GM13977 (cell line): ENCODE measurements at places on chromosomes 1 and 21.

GRCh38 chr1:156809281-156809680 lies 7.4 kb downstream of the SH2D2A start:
- no peak for DNase-seq

DNA sequence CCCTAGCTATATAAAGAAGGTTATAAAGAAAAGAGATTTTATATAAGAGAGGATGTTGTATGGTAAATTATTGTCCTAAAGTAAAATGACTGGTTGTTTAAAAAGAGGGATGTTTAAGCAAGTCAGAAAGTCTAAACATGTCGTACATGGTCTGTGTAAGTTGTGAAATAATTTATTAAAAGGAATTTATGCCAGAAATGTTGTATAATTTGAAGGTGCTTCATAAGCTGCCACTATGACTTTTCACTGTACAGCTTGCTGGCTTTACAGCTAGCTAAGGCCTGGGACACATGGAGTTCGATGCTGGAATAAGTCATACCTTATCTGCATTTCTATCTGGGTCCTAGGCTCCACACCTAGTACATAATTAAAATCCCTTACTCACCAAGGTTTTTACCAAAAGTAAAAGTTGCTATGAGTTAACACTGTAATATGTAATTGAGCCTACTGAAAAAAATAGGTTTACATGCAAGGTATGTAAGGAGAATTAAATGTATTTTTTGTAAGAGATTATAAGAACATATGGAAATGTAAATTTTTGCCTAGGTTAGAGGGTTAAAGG lies 59.0 kb upstream of the EDEM3 start:
- DNase-seq = no peak

DNA sequence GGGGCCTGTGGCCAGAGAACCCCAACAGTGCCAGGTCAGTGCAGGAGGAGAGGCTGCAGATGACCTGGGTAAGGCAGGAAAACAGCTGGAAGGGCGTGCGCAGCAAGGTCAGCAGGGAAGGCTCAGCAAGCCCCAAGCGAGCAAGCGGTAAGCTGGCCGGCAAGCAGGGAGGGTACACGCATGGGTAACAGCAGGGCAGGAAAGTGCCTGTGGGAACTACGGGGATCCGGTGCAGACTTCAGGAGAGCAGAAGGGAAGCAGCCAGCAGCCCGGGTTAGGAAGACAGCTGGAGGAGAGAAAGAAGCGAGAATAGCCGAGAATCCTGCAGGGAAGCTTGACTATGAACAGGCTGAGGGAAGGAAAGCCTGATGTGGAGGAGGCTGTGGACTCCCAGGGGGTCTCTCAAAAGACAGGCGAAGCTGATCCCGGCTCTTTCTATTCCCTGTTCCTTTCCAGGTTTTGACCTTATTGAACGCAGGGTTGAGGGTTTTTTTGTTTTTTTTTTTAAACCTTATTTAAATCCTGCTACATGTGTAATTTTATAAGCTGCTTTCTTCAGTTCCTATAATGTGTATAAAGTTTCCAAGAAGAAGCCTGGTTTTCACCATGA lies 20.9 kb downstream of the UMODL1 start:
- DNase-seq = no peak

GRCh38 chr1:198535631-198536030 lies 4.8 kb downstream of the ATP6V1G3 start:
- DNase-seq = no peak

- DNase-seq = no peak
These were observed 53.3 kb upstream of the MTR start for GRCh38 chr1:236741753-236742152.

GRCh38 chr21:33207449-33208149 lies 22.1 kb upstream of the IFNAR2 start:
- DNase-seq = no peak

DNA sequence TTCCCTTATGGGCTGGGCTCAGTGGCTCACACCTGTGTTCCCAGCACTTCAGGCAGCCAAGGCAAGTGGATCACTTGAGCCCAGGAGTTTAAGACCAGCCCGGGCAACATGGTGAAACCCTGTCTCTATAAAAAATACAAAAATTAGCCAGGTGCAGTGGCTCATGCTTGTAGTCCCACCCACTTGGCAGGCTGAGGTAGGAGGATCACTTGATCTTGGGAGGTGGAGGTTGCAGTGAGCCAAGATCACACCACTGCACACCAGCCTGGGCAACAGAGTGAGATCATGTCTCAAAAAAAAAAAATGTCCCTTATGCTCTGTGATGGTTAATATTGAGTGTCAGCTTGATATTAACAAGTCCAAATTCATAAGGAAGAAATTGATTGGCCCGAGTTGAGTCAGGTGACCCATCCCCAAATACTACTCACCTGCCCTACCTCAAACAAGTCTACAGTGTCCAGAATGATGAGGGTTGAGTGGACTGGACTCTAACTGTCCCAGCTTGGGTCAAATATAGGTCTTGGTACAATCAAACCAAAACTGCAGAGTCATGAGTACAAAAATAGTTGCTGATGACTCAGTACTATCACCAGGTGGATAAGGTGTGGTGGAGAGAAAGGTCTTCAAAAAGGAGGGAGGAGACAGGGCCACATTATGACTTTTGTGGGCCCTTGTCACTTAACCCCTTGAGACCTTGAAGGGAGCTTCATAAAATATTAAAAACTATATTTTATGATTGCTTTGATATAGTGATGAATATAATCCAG lies 161.0 kb downstream of the ZNF326 start:
- DNase-seq = peak; percentile 13

- no peak for DNase-seq
These were observed 72.8 kb downstream of the S100B start for GRCh38 chr21:46532080-46532479.

DNA sequence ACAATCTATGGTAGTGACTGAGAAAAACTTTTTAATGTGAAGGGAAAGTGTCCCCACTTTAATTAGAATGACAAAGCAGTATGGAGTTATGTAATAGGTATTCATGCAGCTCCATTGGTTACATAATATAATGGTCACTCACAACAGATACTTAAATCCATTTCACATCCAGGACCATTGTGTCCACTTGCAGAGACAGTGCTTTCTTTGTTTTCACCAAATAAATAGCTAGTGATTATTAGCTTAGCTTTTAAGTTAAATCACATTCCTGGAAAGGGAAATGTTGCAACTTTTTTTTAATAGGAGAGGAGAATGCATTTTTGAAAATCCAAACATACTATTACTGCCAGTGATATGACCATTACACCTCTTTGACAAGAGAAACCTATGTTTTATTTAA lies 22.9 kb downstream of the RGL1 start:
- no peak for DNase-seq

DNA sequence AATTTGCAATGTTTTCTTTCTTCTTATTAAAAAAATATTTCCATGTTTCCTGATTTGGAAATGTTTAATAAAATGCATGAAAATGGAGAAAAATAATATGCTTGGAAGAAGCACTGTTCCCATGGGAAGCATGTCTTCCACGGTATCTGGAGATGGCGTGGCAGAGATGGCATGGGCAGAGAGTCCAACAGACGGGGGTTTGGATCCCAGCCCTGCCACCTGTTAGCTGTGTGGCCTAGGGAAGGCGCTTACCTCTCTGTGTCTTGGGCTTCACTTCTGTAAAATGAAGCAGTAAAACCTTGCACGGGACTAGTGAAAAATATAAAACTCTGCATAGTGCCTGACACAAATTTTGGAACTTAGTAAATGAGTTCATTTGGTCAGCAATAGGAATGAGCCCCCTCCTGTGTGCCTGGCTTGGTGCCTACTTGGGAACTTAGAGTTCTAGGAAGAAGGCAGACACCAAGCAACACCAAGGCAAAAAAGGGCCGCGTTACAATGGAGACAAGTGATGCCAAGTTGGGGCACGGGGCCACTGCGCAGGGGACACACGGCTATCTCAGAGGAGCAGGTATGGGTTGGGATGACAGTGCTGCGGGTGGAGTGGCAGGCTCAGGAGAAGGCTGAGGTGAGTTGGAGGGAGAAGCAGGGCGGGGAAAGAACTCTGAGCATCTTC lies 124.2 kb downstream of the KCNN3 start:
- no peak for DNase-seq

- no peak for DNase-seq
These were observed 42.8 kb upstream of the MAGOH start for GRCh38 chr1:53281133-53281532.

- DNase-seq = peak; percentile 88
These were observed 101.3 kb downstream of the IER5 start for GRCh38 chr1:181189691-181190363.

DNA sequence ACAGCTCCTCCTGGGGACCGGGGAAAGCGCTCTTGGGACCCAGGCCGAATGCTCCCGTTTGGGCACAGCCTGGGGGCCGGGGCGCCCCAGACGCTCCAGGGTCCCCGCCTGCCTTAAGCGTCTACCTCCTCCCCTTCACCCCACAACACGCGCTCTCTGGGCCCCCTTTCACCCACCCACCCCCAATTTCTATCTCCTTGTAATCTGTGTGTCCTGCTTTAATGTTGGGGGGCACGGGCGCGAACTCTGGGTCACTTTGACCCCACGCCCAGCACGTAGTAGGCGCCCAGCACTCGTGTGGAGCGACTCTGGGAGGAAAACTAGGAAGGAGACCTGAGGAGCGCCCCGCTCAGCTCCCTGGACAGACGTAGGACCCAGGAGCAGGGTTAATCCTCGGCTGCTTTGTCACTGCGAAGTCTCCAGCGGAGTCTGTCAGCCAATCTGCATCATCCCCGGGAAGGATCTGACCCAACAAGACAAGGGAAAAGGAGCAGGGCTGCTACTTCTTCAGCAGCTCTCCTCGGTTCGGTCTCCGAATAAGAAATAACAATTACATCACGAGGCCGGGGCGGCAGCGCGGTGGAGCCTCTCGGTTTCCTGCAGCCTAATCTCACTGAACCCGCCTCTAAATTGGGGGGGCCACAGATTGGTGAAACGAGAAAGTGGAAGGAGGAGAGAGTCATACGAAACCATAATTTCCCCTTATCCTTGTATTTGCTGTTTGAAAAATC lies 757 bp upstream of the NRIP1 start:
- DNase-seq = peak; percentile 57

DNA sequence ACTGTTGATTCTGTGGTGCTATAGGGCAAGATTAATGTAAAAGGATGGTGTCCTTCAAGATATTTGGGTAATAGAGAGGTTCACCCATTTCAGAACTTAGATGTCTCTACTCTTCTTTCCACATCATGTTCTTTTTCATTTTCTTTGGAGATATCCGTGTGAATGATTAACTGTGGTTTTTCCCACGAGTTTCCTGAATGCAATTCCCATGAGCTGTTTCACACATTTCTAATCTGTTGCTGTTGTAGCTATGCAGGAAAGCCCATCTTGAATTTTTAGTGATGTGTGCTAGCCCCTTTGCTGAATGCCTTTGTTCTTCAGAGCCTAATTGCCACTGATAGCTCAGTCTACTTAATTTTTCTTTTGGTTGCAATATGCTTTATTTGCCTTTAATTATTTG lies 27.6 kb downstream of the SNX27 start:
- DNase-seq = no peak

GRCh38 chr1:6660415-6661049 lies 35.9 kb downstream of the THAP3 start:
- DNase-seq = no peak

GRCh38 chr1:228076796-228077430 lies 5.6 kb upstream of the ARF1 start:
- no peak for DNase-seq

DNA sequence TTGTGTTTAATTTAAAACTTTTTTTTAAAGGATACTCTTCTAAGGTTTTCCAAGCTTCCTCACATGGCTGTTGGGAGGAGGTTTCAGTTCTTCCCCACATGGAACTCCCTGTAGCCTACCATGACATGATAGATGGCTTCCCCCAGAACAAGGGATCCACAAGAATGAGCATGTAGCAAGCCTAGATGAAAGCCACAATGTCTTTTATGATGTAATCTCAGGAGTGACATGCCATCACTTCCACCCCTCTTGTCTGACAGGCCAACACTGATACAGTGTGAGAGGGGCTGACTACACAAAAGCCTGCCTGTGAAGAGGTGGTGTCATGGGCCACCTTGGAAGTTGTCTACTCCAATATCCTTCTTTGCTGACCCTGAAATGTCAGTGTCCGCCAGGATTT lies 32.0 kb downstream of the CD34 start:
- DNase-seq = no peak

- no peak for DNase-seq
These were observed 34.9 kb downstream of the PRKCZ start for GRCh38 chr1:2085080-2085479.

DNA sequence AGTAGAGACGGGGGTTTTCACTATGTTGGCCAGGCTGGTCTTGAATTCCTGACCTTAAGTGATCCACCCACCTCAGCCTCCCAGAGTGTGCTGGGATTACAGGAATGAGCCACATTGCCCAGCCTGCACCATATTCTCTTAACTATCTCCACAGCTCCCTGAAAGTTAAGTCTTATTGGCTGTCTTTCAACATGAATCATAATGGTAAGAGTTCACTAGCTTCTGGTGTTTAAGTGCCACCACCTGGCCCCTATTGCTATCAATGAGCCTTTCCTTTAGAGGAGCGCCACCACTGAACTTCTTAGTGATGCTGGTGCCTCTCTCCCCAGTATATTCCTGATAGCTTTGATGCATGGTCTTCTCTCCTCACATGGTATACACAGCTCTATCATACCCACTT lies 15.7 kb downstream of the ZFYVE9 start:
- DNase-seq = no peak
